ENCODE measurements at places on chromosomes 4 and X. TPM values are rescaled to one million over a fixed set of nuclear protein-coding genes. Genes with fewer than 3 reads are reported as not detected.
A peak's percentile ranks its signal among the peaks of the same experiment; 100 is the strongest.

- DNase-seq = no peak
Measured at GRCh38 chr4:4696530-4696929, 154.7 kb upstream of the STX18 start.

DNA sequence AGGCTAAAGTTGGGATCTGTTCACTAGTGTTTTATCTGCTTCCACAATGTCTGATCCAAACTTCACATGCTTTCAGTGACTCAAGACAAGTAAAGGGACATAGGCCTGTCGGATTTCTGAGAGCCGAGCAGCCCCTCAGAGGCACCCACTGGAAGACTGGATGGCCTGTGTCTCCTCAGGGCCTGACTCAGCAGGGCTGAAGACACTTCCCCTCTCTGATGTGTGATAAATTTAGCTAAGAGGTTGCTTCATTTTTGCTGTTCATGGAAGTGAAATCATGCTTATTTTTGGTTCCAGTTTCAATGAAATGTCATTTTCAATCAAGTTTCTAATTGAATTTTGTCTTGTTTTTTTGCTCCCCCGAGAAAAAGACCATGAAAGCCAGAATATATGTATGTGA, 93.7 kb downstream of the MXRA5 start:
- DNase-seq = no peak

DNA sequence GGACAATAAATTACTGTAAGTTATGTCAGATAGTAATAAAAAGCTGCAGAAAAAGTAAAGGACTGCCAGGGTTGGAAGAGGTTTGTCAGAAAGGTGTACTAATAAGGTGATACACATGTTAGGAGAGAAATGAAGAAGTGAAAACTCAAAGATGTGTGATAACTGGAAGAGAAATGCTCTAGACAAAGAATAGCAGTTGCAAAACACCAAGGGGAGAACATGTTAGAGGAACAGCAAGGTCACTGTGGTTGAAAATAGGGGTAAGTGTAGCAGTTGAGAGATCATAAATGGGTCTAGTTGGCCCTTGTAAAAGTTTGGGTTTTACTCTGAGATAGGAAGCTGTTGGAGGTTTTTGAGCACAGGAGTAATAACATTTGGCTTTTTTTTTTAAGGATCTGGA, 46.9 kb downstream of the HSPA4L start:
- DNase-seq = no peak

DNA sequence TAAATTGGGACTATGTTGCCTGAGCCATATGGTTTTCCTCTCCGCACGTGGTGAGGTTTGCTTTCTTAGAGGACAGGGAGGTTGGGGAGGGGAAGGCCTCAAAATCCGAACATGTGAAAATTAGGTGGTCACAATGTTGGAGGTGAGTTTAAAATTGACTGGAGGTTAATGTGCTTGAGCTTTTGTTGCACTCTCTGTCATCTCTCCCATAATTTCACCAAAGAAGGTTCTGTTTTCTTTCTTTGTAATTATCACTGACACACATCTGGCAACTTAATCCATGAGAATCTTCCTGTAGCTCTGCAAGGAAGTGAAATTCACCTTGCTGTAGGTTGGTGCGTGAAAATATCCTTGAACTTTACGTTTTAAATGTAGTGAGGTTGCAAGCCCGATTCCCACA, 225.5 kb downstream of the PDGFC start:
- no peak for DNase-seq

The GLOD5 gene
- total RNA-seq = not detected

DNA sequence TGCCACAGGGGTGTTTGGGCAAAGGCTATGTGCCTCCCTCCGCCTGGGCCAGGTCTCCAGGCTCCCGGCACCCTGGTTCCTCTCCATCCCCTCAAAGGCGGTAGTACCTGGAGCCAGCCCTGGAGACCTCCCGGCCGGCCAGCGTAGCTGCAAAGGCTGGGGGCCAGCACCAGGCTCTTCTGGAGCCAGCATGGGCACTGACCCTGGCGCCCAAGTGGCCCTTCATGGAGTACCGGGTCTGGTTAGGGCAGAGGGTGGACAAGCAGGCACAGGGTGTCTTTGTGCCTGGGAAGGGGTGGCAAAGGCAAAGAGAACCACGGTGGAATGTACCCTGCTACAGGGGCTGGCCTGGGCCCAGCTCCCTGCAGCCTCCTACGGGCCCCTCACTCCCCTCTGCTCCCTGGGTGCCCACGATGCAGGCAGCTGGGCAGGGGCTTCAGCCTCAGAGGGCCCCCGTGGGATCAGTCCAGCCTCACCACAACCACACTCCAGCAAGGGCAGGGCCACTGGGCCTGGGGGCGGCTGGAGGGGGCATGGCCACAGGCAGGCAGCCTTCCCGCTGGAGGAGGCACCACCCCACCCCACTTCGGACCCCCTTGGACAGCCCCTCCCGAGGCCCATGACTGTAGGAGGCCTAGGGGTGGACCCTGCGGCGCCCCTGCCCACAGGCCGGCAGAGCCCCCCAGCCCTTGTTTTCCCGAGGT, 112.9 kb upstream of the NKX1-1 start:
- no peak for DNase-seq

- DNase-seq = peak; percentile 21
Measured at GRCh38 chr4:122819708-122820449, 6.8 kb upstream of the FGF2 start.

DNA sequence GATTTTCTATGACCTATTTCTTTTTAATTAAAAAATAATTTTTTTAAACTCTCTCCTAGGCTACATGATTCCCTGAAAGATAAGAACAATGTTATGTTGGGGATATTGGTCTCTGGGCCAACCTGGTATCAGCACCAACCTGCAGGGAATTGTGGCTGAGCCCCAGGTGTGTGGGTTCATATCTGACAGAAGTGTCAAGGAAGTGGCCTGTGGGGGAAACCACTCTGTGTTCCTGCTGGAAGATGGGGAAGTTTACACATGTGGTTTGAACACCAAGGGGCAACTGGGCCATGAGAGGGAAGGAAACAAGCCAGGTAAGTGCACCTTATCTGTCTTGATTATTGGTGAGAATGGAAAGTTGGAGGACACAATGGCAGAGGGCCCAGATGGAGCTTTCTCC, 13.5 kb downstream of the HERC3 start:
- no peak for DNase-seq

The ATP8A1 gene
- total RNA-seq = 2.1 TPM

The OPN1MW2 gene
- total RNA-seq = not detected

The TMPRSS11F gene
- not detected for total RNA-seq

- peak; percentile 89 for DNase-seq
Measured at GRCh38 chrX:68498508-68499379, at the start of gene YIPF6. TSS of gene YIPF6 (plus strand) at chrX:68499051. CDS start at chrX:68499067, 16 bp downstream.

DNA sequence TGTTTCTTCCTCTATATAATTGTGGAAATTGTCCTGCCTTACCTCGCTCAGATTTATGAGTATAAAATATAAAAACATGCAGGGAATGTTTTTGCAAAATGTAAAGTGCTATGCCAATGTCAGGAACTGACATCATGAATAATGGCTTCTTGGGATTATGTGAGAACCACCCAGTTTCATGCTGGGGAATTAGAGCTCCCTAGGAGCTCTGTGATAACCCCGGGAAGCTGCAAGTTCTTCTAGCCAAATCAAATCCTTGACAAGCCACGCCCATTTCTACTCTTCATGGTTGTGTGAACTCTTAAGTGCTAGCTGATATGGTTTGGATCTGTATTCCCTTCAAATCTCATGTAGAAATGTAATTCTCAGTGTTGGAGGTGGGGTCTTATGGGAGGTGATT, 85.9 kb upstream of the PAK3 start:
- DNase-seq = no peak

DNA sequence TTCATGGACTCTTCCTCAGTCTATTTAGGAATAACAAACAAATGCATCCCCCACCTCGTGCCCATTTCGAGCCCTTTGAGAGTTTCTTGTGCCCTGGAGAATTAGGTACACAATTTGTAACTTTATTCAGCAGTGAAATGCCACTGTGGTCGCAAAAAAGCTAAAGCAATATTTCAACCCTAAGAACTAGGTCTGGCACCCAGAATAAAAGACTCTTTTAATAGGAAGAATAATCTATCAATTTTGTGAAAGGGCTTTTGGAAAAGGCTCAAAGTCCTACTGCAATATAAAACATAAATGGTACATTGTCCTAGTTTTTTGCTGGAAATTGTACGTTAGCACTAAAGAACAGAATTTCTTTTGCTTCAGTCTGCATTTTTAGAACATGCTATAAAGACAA, 304.6 kb upstream of the TENM3 start:
- no peak for DNase-seq

GRCh38 chr4:122806981-122807679, 19.5 kb upstream of the FGF2 start:
- no peak for DNase-seq

- no peak for DNase-seq
Measured at GRCh38 chr4:87114245-87115062, 106.0 kb downstream of the KLHL8 start.

DNA sequence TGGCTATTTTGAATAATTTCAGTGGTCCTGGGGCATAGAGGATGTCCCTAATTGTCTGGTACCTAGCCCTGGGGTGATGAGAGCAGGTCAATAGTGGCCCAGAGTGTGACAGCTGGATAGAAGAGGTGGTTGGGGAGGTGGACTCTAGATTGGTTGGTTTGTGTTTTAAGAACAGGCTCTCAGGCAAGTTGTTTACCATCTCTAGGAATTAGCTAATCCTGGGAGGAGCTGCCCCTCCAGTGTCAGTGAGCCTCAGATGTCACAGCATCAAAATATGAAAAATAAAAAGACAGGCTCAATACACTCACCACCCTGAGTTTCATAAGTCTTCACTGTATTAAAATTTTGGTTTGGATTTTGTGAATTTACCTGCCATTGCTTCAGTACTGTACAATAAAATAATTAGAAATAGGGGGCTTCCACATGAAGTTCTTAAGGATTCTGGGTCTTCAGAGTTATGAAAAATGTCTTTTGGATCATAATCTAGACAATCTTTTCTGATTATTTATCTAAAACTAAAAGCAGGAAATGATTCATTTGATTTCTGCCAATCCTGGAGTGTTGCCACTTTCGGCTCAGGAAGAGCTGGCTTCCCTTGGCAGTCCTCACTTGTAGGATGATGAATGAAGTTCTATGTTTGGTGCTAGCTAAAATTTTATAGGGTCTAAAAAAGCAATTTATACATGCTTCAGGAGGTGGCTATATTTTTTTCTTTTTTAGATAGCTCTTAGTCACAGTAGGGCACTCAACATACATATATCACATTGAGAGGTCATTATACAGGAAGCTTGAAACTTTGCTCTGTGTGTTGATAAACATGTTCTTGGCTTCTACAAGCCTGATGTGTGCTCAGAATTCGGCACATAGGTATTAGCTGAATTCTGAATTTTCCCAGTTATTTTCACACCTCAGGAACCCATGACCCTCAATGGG, 395.1 kb downstream of the RAB28 start:
- no peak for DNase-seq

GRCh38 chrX:74505437-74505836, 84.1 kb downstream of the SLC16A2 start:
- no peak for DNase-seq

DNA sequence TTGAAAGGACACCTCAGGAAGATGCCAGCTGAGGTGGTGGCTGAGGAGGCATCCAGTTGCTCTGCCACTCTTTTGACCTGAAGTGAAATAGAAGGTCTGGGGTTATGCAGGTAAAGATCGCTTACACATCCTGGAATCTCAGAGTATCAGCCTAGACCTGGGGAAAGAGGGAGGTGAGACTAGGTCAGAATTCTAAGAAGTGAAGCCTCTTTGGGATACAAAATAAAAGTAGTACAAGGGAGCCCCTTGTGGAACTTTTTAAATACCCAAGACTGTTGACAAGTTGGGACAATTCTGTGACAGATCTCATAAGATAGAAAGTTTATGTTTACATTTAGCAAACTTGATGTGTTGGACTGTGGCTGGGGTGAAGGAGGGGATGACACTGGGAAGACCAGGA, 263.1 kb downstream of the SPRY1 start:
- no peak for DNase-seq

The HAUS3 gene
- 9.7 TPM for total RNA-seq

GRCh38 chr4:55351824-55352223, 5.8 kb downstream of the SRD5A3 start:
- DNase-seq = no peak

DNA sequence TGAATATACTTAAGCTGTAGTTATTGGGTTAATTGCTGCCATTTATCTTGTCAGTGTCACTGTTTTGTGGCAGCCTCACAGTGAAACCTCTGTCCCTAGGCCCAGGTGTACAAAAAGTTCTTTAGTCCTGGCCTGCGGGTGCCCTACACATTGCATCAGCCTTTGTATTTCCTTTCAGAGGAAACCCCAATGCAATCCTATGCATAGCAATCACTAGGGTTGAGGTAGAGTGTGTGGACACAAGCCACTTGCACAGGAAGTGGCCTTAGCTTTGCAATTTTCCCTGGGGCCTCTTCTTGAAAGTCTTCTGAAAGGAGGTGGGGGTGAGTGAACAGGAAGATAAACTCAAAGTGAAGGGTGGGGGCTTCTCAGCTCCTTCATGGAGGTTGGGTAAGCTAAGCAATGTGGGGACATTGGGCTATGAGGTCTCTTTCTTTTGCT, 27.8 kb downstream of the VSIG4 start:
- no peak for DNase-seq

GRCh38 chr4:22787753-22788375, 95.1 kb downstream of the GBA3 start:
- DNase-seq = no peak

GRCh38 chr4:78640714-78641113, 89.1 kb downstream of the ANXA3 start:
- peak; percentile 61 for DNase-seq

The RAB41 gene
- not detected for total RNA-seq

- no peak for DNase-seq
Measured at GRCh38 chr4:46392421-46392820, 2.5 kb upstream of the GABRA2 start.

- DNase-seq = no peak
Measured at GRCh38 chr4:26509681-26510333, 19.5 kb upstream of the CCKAR start.

GRCh38 chrX:46676399-46677356, 82.2 kb downstream of the SLC9A7 start:
- no peak for DNase-seq
